ENCODE measurements at places on chromosomes 7 and 10. TPM values are rescaled to one million over a fixed set of nuclear protein-coding genes. Genes with fewer than 3 reads are reported as not detected.

The RGR gene
- total RNA-seq, result not detected

The HKDC1 gene
- total RNA-seq, result 0.04 TPM

The EBF3 gene
- total RNA-seq, result 0.44 TPM

The RNF32 gene
- total RNA-seq, result 1.8 TPM

The SFRP4 gene
- total RNA-seq, result not detected

The CFAP70 gene
- total RNA-seq, result 0.40 TPM

The NUTM2B gene
- total RNA-seq, result 0.24 TPM

DNA sequence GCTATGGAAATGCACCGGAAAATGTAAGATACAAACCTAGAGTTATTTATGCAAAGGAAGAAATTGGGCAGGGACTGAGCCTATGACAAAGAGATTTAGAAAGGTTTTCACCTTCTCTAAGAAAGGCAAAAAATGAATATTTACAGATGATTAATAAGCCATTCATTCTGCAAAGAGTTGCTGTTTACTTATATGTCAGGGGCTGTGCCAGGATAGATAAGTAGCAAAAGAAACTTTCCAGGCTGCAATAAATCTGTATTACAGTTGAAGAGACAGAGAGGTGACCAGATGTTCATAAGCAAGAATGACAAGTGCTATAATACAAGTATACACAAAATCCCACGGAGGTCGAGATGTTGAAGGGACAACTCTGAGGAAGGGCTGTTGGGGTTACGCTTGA lies 299.6 kb downstream of the CALN1 start:
- ATAC-seq, result no peak

- no peak for ATAC-seq
Measured at GRCh38 chr7:32089256-32089655, 19.0 kb upstream of the PDE1C start.

GRCh38 chr10:48769706-48770435 lies 85.2 kb downstream of the WDFY4 start:
- ATAC-seq, result no peak

DNA sequence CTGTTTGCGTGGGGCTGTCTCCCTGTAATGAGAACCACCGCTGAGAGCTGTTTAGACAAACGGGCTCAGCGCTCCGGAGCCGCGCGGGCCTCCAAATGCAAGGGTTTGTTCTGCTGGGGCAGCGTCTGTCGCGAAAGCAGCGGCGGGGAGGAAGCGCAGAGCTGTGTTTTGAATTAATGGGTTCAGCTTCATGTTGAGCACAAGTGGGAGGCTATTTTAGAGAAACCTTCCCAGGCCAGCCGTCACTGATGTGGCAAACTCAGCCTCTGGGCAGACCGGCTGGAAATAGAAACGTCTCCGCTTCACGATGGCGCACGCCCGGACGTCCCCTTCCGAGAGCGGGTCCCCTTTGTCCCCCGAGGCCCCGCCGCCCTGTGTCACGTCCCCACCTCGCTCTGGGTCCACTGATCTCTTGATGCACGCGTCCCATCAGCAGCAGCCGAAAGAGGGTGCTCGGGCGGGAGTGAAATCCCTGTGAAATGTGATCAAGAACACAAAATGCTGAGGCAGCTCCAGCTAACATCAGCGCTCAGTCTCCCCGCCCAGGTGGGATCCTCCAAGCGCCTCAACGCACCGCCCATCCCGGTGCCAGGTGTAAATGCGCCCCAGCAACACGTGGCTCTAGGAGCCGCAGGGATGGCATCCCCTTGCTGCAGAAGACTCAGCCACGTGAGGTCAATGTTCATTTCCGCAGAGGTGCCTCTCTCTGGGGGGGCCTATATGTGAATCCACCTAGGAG lies 44.9 kb downstream of the BAMBI start:
- no peak for ATAC-seq

GRCh38 chr10:104142081-104142480 lies 20.1 kb downstream of the SFR1 start:
- no peak for ATAC-seq

DNA sequence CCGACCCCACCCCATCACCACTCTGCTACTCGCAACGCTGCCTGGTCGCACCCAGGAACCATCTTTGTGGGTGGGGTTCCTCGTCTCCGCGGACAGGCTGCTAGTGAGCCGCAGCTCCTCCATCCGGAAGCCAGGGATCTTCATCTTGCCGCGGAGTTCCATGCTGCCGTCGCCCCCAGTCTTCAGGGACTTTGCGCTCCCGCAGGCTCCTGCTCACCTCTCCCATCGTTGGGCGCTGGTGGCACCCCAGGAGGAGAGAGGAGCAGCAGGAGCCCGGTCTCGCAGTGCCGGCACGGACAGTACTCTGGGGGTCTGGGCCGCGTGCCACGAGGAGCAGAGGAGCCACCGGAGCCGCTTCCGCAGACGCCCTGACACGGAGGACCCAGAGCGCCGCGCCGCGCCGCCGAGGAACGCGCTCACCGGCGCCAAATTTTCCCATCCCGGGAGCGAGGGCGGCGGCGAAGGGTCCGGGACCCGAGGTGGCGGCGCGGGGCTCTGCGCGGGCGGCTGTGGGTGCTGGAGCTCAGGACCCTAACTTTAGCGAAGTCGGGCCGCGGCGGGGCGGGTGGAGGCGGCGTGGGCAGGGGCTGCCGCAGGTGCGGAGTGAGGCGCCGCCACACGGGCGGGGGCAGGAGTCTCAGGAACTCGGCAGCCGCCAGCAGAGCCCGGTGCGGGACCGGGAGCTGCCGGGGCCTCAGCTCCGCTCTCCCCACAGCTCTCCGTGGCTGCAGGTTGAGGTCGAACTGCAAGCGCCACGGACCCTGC lies 750.1 kb upstream of the SORCS1 start:
- ATAC-seq, result no peak

GRCh38 chr7:114264023-114264422 lies 150.6 kb upstream of the FOXP2 start:
- no peak for ATAC-seq

DNA sequence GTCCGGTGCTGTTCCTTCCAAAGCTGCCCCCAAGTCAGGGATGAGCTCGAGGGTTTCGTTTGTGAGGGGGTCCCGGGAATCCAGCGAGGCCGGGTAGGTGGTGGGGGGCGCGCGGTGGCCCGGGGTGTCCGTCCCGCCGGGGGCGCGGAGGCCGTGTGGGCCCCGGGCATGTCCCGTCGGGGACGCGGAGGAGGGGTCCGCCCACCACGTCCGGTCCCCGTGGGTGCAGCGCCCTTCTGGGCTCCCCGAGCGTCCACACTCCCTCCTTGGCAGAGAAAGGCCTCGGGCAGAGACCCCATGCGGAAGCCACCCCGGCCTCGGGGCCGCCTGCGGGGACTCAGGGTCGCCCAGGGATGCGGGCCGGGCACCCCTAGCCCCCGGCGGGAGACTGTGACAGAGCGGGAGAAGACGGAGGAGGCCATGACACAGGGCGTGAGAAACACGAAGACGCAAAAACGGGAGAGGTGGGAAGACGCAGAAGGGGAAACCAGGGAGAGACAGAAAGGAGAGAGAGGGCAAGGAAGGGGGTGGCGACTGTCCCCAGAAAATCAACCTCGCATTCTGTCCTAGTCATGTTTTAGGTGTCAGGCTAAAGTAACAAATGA lies 640 bp upstream of the ZNF425 start:
- ATAC-seq, result peak; percentile 61

GRCh38 chr7:112615701-112616100 lies 134.9 kb downstream of the LSMEM1 start:
- ATAC-seq, result no peak

- peak; percentile 66 for ATAC-seq
Measured at GRCh38 chr7:138935465-138936011, 45.7 kb downstream of the KIAA1549 start.

DNA sequence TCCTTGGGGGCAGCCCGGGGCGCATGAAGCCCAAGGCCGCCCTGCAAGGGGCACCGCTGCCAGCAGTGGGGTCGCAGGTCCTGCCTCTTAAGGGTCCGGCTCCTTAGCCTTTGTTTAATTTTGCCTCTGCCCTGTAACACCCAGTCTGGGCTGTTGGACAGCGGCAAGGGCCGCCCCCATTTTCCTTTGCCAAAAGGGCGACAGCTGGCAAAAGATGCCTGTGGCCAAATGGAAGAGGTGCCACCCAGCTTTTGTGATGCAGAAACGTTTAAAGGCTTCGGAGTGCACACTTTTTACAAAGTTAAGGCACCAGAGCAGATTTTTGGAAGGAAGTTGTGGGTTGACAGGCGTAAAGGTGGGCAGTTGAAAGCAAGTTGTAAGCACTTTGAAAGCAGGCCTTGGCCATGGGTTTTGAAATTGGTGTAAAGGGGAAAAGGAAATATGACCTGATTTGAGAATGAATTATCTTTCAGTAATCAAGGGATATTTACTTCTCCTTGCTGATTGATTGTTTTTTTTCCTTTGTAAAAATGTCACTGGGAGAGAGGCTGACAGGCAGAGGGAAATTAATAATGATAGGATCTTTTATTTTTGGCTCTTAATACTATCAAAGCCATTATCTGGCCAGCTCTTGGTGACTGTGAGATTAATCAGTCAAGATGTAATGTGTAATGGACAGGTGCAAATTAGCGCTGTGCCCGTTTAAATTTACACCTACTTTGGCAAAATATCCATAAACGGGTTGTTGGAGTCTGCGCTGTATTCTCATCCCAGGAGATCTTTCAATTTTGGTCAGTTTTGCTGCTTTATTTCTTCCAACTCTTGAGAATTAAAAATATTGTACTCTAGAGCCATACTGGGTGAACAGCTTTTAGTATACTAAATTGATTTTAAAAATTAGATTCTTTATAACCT lies 1.2 kb downstream of the CASD1 start:
- ATAC-seq, result no peak

DNA sequence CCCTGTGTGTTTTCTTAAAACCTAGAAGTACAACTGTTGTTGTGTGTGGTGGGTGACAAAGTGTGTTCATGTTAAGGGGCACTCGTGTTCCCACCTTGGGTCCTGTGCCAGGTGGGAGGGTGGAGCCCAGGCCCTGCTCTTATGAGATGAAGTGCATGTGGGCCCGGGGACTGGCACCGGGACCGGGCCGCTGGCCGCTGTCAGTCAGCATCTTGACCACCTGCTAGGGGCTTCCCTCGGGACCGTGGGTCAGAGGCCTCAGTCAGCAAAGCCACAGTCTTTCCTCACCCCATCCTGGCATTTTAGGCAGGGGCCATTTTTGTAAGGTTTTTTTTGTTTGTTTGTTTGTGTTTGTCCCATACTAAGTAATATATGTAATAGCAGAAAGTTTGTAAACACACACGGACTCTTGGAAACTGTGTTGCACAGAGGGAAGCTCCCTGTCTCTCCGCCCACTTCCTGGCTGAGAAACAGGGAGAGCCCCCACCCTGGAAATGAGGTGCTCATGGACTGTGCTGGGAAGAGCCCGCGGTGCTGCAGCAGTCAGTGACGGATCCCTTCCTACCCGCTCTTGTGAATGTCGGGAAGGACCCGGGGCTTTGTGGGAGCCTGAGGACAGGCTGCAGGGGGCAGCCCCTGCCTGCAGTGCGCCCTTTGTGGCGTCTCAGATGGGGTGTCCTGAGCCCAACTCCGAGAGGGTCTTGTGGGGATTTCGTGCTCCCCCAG lies 13.4 kb downstream of the AGAP3 start:
- no peak for ATAC-seq

DNA sequence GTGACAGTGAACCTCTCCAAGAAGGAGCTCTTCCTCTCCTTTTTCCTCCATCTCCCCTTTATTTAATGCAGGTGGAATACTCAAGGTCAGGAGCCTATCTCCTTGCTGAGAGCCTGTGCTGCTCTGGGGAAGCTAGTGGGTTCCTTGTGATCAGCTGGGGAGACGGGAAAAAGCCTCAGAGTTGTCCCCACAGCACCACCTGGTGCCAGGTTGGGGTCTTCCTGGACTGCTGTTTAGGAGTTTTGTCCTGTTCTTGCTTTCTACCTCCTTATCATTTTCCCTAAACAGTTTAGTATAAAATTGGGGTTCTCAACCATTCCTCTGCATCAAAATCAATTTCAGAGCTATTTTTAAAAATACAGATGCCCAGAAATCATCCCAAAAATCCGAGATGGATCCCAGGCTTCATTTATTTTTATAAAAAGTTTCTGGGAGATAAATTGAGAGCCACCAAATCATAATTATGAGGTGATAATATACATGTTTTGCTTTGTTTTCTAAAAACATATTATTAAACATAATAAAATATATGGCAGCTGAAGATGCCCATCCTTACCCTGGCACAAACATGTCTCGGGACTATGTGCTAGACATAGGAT lies 44.3 kb downstream of the MACC1 start:
- ATAC-seq, result no peak

DNA sequence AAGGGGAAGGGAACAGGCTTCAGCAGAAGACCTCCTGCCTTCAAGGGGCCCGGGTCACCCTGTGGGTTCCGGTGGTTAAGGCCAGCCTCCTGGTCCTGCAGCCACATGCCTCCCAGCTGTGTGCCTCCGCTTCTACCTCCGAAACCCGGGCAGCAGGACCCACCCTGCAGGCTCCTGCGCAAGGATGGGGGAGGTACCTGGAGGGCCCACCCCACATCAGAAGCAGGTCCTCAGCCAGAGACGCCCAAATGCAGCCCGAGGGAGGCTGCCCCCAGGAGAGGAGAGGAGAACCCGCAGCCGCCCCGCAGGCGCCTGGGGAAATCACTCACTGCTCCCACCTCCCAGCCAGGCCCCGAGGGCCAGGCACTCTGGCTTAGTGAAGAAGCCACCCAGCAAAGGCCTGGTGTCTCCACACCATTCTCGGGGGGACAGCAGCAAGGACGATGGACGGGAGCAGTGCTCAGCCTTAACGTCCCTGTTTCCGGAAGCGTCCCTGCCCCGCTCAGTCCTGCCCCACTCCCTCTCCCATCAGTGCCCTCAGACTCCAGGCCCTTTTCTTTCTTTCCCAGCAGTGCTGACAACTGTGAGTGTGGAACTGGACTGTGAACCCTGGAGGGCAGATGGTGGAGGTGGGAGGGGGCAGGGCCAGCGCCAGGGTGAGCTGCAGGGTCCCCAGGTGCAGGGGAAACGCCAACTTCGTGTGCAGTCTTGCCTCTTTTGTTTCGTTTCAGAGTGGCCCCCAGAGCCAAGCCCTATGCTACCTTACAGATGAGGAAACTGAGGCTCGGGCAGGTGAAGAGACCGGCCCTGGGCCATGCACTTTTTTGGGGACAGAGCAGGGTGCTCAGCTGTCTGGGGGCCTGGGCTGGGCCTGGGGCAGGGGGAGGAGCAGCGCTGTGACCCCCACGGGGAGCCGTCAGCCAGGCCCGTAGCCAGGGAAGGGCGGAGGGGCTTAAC lies 138.0 kb downstream of the FAM53B start:
- ATAC-seq, result no peak

- no peak for ATAC-seq
Measured at GRCh38 chr7:6495597-6496262, 48.0 kb upstream of the DAGLB start.

GRCh38 chr7:69635555-69636185 lies 37.4 kb downstream of the AUTS2 start:
- ATAC-seq, result no peak

GRCh38 chr10:74556072-74556705 lies 270.2 kb upstream of the KAT6B start:
- ATAC-seq, result no peak

DNA sequence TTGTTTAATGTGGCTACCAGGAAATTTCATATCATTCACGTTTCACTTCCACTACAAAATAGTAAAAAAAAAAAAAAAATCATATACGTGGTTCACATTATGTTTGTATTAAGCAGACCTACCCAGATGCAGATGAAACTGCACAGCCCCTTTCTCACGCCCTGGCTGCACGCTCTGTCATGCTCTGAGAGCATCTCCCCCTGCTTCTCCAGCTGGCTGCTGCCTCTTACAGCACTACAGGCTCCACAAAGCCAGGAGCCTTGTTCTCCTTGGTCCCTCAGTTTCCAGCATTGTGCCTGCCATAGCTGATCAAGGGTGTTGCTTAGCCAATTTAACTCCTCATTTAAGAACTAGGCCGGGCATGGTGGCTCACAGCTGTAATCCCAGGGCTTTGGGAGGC lies 6.9 kb upstream of the GPNMB start:
- no peak for ATAC-seq

GRCh38 chr10:12847361-12847975 lies 154.0 kb downstream of the CCDC3 start:
- no peak for ATAC-seq

- ATAC-seq, result no peak
Measured at GRCh38 chr10:90560331-90560730, 297.5 kb downstream of the HTR7 start.

Measured in esophagus mucosa (tissue), 1 donor.